Activated T-cell treated with anti-CD3 and anti-CD28 coated beads for 48 hours (primary cell): ENCODE measurements at places on chromosomes 13 and 19.

GRCh38 chr13:23767838-23768237 is 121.4 kb downstream of the MIPEP start:
- no peak for DNase-seq

DNA sequence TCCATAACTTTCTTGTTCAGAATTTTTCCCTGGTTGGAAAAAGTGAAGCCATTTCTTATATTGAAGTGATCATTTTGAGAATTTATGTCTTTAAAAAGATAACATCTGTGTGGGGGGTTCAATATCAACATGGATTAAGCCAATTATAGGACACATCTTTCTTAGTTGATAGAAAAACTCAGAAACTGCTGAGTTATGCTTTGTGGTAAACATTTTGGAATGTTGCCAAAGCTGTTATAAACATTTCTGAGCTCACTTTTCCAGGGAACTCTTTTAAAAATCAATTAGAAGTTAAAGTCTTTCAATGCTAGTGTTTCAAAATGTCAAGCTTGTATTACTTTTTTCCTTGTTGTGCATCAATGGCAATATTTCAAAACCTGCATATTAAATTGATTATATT is 248.8 kb downstream of the DACH1 start:
- DNase-seq = no peak

DNA sequence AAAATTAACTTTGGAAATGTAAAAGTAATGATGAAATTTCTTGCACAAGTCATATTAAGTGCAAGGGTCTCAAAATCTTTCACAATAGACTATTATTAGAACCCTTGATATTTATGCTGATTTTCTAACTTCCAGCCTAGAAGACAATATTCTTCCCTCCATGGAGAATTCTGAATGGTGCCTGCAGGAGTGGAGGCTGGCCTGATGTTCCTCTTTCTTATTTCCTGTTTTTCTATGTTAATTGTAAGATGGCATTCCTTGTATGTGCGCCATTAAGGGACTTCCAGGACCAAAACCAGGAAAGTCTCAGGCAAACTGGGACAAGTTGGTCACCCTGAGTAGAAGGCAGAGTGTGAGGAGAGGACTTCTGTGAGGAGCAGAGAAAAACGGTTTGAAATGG is 294.9 kb downstream of the DLEU7 start:
- DNase-seq = no peak

DNA sequence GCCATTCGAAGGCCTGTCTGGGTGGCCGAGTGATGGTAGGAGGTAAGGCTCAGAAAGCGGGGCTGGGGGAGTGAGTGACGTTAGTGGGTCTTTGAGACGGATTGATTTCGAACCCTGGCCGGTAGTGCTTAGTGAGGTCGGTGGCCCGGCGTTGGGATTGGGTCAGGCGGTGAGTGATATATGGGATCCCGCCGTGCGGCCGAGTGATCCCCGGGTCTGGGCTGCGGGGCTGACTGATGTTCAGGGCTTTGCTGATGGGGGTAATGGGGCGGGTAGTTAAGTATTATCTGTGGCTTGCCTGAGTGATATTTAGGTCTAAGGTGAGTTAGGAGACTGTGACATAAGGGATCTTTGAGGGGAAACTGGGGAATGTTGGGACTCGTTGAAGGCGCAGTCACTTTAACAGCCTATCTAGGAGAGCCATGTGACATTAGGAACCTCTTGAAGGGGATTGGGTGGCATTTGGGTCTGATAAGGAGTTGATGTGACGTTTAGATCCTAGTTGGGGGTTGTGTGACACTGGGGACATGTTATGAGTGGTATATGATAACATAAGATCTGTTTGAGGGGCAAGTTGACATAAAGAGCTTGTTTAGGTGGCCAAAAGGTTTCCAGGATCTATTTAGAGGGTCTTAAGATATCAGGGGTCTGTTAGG is 543 bp downstream of the PSMC4 start:
- no peak for DNase-seq

DNA sequence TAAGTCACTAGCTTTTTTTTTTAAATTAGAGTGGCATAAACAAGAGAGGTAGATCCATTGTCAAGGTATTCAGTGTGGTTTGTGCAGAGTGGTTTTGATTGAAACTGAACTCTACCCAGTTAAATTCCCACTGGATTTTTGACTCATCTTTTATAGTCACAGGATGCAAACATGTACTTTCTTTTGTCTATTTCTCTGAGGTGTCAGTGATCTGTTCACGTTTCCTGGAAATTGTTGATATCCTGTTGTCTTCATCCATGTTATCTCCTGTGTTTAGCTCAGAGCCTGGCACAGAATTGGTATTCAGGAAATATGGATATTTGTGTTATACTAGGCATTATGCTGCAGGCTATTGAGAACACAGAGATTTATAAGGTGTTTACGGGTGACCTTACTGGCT is 119.7 kb downstream of the PCCA start:
- DNase-seq = no peak

GRCh38 chr19:3660493-3661219 is 34.1 kb upstream of the CACTIN start:
- DNase-seq = no peak

DNA sequence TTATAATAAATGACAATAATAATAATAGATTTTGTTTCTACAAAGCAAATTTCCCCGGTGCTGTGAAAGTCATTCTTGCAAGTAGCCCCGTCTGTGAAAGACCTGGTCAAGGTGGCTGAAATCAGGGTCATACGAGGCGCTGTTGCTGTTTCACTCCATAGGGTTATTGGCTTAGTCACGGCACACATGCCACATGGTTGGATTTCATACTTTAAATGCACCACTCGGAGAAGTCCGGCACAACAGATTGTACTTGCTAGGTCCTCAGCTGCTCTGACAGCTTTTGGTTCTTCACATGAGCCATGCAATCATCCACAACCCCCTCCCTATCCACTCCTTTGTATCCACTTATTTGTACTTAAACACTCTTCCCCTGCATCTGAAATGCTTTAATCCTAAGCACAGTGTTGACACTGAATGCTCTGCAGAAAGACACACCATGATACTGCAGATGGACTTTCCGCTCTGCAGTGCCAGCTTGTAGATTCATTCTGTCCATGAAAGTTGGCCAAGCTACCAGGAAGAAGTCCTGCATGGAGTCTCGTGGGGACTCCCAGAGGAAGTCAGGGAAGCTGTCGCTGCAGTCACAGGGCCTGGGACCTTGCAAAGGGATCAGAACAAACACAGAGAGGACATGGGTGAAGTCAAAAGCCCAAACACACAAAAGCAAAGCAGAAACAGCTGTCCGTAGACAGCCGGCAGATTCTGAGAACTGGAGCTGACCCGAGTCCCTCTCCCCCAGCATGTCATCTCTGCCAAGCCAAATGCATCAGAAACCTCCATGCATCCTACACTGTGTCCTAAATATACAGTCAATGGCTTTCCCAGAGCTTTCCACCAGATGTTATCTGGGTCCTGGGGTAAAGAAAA is 124.6 kb downstream of the COL4A2 start:
- DNase-seq = no peak
